ENCODE measurements at places on chromosomes 7 and 10. TPM values are rescaled to one million over a fixed set of nuclear protein-coding genes. Genes with fewer than 3 reads are reported as not detected.

GRCh38 chr10:129760416-129760815 lies 203.7 kb downstream of the EBF3 start:
- DNase-seq, result peak; percentile 46

- DNase-seq, result no peak
These were observed 48.4 kb upstream of the PLXDC2 start for GRCh38 chr10:19767876-19768275.

DNA sequence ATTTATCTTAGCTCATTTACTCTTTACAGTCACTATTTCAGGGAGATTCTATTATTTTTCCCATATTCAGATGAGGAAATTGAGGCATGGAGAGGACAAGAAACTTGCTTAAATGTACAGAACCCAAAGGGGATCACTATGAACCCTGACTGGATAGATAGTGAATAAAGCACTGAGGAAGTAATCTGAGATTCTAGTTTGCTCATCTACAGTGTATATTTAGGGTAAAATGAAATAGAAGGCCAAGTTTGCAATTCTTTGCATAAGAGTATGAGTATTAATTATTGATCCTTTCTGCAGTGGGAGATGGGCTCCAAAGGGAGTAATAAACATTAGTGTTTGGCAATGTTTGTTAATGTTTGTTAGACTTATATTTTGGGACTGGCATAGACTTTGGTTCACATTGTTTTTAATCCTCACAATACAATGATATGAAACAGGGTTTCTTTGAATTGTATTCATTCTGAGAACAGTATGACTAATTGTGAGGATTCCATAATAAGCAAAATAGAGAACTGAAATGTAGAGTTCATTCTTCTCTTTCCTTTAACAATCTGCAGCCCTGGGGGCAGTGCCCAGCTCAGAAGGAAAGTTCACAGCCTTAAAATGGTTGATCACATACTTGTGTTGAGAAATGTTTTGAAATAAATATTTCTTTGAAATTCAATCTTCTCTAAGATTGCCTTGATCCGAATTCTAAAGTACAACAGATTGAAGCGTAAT lies 131.0 kb upstream of the ZNF804B start:
- DNase-seq, result no peak

- DNase-seq, result no peak
These were observed 74.6 kb upstream of the C7orf33 start for GRCh38 chr7:148515728-148516695.

DNA sequence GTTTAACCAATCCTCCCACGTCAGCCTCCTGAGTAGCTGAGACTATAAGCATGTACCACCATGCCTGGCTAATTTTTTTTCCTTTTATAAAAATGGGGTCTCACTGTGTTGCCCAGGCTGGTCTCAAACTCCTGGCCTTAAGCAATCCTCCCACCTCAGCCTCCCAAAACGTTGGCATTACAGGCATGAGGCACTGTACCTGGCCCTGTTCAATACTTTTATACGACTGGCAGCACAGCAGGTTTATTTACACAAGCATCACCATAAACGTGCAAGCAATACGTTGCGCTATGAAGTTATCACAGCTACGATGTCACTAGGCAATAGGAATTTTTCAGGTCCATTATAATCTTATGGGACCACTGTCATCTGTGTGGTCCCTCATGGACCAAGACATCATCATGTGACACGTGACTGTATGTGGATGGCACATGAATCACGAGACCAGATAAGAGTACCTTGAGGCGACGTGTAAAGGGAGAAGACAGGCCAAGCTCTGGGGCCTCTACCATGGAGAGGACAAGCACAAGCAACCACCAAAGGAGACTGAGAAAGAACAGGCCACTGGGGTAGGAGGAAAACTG lies 34.5 kb upstream of the SLC18A3 start:
- no peak for DNase-seq

GRCh38 chr7:128211626-128212025 lies 29.5 kb upstream of the LEP start:
- no peak for DNase-seq

- DNase-seq, result no peak
These were observed 171.8 kb upstream of the CDK1 start for GRCh38 chr10:60606343-60607080.

GRCh38 chr7:7173956-7174632 lies 8.2 kb upstream of the C1GALT1 start:
- no peak for DNase-seq

DNA sequence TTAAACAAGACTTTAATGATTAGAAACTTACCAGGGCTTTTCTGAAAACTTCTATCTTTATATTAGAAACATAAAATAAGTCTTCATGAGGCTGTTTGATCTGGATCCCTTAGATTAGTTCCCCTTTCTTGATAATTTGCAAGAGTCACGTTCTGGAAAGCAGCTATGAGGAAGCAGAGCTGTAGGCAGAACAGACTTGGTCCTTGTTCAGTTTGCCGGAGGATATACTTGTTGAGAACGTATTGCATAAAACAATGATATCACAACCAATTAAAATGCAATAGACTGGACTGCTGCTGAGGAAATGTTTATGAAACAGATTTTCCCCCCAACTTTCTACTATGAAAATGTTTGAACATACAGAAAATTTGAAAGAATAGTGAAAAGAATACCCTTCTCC lies 2.8 kb downstream of the SAMD9L start:
- no peak for DNase-seq

- DNase-seq, result no peak
These were observed 42.0 kb downstream of the PTER start for GRCh38 chr10:16478801-16479200.

- DNase-seq, result no peak
These were observed 8.4 kb downstream of the PLCE1 start for GRCh38 chr10:94002156-94002555.

DNA sequence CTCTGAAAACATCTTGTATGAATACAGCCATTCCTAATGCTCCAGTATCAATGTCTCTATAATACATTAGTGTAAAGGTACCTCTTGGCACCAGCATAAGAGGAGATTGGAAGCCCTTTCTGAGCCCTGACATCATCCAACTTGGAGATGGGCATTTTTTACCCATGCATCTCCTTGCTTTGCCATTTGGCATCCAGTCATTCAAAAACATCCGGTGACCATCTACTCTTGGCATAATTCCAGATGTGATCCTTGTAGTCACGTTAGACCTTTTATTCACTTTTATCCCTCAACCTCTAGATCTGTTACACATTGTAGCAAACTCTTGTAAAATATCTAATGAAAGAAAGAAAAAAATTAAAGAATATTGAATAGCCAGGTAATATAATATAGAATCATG lies 17.9 kb upstream of the SGMS1 start:
- DNase-seq, result no peak

Gene DRGX
- total RNA-seq, result not detected

Gene ACSM6
- total RNA-seq, result not detected

Gene ZSCAN21
- total RNA-seq, result 14.6 TPM

Gene SCART1
- total RNA-seq, result 4.8 TPM

Gene ACTL6B
- total RNA-seq, result not detected

All from osteocyte (in vitro differentiated cells).